ENCODE measurements at places on chromosomes 2 and 18.

DNA sequence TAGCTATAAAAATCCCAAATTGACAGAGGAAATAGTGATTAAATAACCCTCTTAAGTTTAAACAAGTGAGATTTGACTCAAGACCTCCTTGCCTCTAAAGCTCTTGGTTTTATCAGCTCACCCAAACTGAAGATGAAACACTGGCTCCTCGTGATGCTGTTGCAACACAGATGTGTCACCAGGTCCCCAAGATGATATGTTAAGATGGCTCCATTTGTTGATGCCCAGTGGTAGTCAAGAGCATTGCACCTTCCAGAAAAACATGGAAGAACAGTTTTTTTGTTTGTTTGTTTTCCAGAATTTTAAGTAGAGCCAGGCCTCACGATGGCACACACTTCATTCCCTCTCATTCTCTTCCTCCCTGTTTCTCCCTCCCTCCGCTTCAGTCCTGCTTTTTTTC, 399.8 kb downstream of the TXNL1 start:
- no peak for DNase-seq

GRCh38 chr18:74172697-74173433, 24.5 kb downstream of the TIMM21 start:
- DNase-seq, result no peak

- no peak for DNase-seq
Measured at GRCh38 chr18:75029481-75029880, 179.5 kb downstream of the PTGR3 start.

DNA sequence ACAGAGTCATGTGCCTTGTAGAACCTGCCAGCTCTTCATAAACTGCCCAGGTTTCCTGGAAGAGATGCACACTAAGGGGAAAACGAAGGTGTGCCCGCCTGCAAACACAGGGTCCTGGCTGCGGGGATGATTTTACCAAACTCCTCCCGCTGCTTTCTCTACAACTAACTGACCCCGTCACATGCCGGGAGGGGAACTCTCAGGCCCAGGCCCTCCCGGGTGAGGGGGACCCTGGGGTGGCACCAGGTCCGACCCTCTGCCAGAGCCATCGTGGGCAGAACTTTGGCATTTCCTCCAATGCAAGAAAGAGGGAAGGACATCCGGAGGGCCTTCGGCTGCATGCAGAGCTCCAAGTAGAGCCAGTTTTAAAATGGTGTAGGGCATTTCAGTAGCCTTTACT, 28.6 kb downstream of the CAPN13 start:
- DNase-seq, result no peak

- no peak for DNase-seq
Measured at GRCh38 chr2:66431846-66432587, 2.9 kb upstream of the MEIS1 start.
